Activated T-cell treated with anti-CD3 and anti-CD28 coated beads for 24 hours (primary cell): ENCODE measurements at places on chromosomes 5 and 9.

GRCh38 chr5:101425339-101425859 lies 522.3 kb upstream of the ST8SIA4 start:
- no peak for DNase-seq

- DNase-seq: peak; percentile 6
These were observed 196.2 kb downstream of the DTWD2 start for GRCh38 chr5:118791926-118792734.

DNA sequence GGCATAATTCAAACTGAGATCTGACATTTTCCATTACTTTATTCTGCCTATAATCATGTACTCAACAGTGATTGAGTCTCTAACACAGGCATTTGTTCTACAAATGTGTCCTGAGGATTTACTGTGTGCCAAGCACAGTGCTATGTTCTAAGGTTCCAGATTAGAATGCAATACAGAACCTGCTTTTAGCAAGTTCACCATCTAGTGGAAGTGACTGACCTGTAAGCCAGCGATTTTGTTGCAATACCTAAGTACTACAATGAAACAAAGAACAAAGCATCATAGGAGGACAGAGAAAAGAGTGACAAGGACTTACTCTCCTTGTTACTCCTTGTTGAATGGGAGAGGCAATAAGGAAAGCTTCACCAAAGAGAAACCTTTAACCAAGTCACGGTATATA lies 348.1 kb downstream of the ELAVL2 start:
- no peak for DNase-seq

GRCh38 chr9:87245271-87245670 lies 252.4 kb upstream of the DAPK1 start:
- no peak for DNase-seq
